ENCODE measurements at places on chromosomes 11 and 22.
A peak's percentile ranks its signal among the peaks of the same experiment; 100 is the strongest.

- DNase-seq = no peak
Measured at GRCh38 chr11:72247584-72247983, 3.6 kb upstream of the PHOX2A start.

DNA sequence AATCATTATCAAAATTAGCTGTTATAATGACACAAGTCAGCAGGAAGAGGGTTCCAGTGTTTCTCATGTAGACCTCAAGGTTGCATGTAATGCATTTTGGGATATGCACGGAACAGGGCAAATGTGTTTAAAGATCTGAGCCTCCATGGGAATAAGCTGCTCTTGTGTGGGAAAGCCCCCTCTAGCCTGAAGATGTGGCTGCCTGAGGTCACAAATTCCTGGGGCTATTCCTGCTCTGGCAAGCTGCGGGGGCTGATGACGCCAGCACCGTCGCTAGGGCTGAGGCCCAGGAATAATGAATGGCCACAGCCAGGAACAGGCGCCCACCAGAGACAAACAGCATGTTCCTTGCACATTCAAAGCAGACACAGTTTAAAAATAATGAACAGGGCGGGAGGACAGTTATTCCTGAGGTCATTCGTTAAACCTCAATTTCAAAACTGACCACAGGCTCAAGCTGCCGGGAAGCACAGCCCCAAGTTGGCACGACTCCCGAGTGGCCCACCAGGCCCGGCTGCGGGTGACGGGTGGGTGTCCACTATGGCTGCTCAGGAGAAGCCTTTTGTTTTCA is 11.7 kb downstream of the OSBPL5 start:
- no peak for DNase-seq

DNA sequence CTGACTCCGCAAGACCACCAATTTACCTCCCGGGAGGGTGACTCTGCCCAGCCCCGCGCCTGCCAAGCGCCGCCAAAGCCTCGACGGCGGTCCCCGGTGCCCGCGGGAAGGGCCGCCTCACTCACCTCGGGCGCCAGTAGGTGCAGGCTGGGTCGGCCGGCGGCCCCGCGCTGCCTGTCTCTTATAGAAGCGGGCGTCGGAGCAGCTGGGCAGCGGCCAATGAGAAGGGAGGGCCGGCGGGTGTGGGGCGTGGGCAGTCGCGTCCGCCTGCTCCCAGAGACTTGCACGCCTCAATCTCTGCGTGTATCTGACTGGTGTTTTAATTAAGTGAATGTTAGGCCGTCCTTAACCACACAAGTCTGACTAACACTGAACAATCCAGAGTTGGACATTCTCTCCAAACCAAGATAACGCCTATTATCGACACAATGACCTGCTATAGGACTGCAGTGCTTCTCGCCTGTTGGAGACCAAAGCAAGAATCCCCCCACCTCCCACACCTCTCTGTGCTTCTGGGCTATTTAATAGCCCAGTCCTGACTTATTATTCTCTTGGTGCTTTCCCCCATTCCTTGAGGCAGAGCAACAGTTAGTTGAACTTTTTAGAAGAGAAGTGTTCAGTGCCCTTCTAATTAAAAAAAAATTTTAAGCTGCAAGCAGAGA is at the start of gene TPH1:
Gene TPH1 (minus strand): TSS at position 154 of the 662 bp plus-strand sequence. CDS start 5,507 bp downstream, outside the sequence.
- DNase-seq = peak; percentile 51

GRCh38 chr11:9868641-9869040 is 204.8 kb downstream of the SWAP70 start:
- DNase-seq = no peak

- DNase-seq = no peak
Measured at GRCh38 chr11:130947481-130947880, 31.2 kb upstream of the SNX19 start.

DNA sequence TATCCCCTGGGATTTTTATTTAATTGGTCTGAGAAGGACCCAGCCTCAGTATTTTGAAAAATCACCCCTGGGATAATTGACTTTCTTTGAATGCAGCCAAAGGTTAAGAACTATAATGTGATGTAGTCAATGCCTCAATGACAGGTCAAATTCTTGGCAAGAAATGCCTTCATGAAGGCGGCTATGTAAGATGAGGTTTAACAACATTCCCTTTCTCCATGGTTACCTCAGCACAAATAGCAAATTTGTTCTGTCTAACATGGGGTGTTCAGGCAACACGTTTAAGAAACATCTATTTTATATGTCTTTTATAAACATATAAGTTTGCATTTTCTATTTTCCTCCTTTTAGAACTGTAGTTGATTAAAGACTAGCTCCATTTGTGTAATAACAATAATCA is 5.3 kb downstream of the SLN start:
- DNase-seq = no peak

- DNase-seq = no peak
Measured at GRCh38 chr22:36658900-36659299, 44.7 kb downstream of the CACNG2 start.

- no peak for DNase-seq
Measured at GRCh38 chr11:69057801-69058200, 9.1 kb downstream of the TPCN2 start.

- DNase-seq = no peak
Measured at GRCh38 chr11:122322329-122322728, 206.3 kb upstream of the BLID start.

DNA sequence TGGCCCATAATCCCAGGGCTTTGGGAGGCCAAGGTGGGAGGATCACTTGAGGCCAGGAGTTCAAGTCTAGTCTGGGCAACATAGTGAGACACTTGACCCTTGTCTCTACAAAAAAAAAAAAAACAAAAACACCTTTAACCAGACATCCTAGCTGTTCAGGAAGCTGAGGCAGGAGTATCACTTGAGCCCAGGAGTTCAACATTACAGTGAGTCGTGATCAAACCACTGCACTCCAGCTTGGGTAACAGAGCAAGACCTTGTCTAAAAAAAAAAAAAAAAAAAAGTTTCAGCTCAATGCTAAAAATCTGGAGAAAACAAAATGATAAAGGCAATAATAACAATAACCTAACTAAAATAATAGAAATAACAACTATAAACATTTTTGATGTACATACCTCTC is 22.6 kb upstream of the APLP2 start:
- DNase-seq = no peak

GRCh38 chr11:33654594-33654993 is 46.0 kb downstream of the C11orf91 start:
- no peak for DNase-seq

DNA sequence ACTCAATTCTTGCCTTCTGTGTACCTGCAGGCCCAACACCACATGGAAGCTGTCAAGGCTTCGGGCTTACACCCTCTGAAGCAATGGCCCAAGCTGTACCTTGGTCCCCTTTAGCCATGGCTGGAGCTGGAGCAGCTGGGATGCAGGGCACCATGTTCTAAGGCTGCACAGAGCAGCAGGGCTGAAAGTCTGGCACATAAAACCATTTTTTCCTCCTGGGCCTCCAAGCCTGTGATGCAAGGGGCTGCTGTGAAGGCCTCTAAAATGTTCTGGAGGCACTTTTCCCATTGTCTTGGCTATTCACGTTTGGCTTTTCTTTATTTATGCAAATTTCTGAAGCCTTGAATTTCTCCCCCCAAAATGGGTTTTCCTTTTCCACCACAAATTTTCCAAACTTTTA is 102.1 kb upstream of the SLC5A12 start:
- DNase-seq = no peak

GRCh38 chr22:24153959-24154358 is 27.3 kb upstream of the SUSD2 start:
- DNase-seq = no peak

- no peak for DNase-seq
Measured at GRCh38 chr11:22249871-22250270, 57.0 kb downstream of the ANO5 start.

GRCh38 chr11:74474316-74474715 is 7.0 kb upstream of the KCNE3 start:
- no peak for DNase-seq

- no peak for DNase-seq
Measured at GRCh38 chr11:12087075-12088004, 23.1 kb upstream of the MICAL2 start.

- no peak for DNase-seq
Measured at GRCh38 chr11:104946907-104947306, 21.5 kb downstream of the CASP4 start.

DNA sequence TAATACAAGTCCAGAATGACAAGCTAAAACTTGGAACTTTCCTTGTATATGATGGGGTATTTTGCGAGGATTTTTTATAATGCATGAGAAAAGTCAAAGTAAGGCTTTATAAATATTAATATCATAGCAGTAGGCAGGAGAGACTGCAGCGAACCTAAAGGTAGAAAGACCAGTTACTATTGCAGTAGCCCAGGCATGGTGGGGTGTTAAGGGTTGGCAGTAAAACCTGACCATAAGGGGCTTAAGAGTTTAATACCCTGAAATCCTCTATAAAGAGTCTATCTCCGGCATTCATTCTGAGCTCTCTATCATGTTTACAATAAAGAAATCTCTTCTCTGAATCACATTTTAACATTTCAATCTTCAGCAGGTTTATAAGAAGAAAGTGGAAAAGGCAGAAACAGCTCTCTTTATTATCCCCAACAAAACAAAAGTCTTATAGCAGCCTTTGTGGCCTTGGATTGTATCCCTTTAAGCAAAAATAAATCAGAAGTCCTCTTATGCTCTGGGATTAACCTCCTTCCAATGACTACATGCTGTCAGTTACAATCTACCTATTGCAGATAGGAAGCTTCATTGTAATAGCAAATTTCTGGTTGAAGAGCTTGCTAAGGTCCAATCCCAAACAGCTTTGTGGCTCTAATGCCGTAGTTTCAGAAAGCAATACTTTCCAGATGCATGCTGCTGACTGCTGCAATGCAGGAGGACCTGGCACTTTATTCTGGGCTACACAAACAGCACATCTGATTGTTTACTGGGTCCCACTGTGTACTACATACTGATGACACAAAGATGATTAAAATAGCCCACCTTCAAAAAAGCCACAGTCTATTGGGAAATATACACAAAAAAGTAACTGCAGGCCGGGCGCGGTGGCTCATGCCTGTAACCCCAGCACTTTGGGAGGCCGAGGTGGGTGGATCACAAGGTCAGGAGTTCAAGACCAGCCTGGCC is 45.8 kb downstream of the SIK3 start:
- no peak for DNase-seq

DNA sequence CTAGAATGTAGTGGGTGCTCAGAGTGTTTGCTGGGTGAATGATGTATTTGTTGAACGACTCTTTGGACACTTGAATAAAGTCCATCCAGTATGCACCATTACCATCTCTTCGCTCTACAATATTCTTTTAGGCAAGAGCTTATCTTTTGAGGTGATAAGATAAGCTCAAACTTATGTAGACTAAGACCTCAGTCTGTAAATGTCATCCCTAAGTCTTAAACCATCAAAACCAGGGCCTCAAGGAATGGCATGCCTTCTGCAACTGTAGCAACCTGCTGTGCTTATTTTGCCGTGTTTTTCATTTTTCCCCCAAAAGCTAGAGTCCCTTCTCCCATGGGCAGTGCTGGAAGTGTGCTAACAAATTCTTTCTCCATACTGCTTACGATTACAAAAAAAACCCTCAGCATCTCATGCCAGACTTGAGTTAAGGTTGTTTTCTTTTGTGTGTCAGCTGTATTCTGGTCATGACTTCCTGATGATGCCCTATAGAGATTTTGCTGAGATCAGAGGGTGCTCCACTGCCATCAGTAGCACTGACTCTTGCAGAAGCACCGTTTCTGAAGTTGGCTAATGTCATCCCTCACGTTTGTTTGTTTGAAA is 27.8 kb downstream of the LIMK2 start:
- DNase-seq = no peak

- no peak for DNase-seq
Measured at GRCh38 chr11:5624489-5625279, at the start of gene TRIM34. TRIM34 (plus strand) TSS chr11:5625001; CDS start chr11:5632332, 7,331 bp downstream.

DNA sequence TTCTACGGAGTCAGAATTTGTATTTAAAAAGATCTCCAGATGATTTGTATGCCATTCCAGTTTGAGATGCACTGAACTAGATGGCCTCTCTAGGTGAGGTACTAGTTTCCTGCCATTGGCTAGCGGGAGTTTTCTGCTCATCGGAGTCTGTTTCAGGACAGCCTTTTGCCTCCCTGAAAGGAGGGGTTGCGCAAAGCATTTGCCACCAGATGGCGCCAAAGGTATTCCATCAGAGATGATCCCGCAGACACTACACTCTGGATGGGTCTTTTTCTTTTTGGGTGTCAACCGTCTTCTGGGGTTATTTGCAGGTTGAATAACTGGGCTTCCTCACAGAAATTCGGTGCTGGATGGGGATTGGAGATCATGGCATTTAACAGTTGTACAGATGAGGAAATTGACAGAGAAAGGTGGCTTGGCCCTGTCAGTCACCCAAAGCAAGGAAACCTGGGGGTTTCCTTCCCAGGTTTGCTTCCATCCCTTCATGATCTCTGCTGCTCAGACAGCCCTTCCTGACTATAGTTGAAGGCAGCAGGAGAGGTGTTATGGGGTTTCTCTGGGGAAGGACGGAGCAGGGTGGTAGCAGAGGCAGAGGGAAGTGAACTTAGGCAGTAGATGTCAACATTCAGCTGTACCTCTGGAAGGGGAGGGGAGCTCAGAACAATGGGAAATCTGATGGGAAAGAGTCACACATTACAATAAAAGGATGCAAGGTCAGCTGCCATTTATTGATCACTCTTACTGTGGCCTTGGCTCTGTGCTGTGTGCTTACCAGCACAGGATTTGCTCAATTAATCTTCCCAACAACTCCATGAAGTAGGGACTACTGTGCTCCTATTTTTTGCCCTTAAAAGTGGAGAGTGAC is 81.6 kb downstream of the CCDC81 start:
- DNase-seq = peak; percentile 94

GRCh38 chr22:17629173-17629489 is 582 bp upstream of the ATP6V1E1 start:
- no peak for DNase-seq

DNA sequence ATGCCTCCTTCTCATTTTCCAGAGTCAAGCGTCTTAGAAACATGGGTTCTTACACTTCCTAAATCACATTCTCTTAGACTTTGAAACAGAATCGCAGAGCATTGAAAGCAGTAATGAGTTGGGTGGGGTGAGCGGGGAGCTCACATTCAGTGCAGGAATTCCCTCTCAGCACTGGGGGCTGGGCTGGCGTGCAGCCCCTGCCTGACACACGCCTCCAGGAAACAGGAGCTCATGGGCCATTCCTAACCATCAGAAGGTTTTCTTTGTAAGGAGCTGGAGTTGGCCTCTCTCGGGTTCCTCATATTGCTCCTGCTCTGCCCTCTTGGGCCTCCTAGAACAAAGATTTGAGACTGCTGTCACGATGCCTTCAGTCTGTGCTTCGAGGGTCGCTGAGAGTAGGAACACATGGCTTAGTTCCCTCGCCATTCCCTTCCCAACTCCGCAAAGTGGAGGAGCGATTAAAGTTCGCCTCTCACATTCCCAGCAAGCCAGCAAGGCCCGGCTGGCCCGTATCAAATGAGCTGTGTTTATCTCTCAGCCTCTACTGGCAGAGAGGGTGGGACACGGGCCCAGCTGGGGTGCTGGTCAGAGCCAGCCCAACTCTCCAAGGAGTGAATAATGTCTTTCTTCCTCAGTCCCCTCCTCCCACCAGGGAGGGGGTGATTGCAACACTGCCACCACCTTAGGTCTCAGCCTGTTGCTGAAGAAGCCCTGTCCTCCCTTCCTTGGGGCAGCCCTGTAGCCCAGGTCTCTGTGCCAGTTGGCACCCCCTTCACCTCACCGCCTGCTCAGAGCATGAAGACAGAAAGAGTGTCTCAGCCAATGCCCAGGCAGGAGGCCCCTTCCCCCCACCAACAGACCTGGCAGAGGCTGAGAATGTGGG is 10.4 kb downstream of the CHRDL2 start:
- no peak for DNase-seq
